Frontal cortex (tissue), 4 donors: ENCODE measurements at places on chromosomes 2 and 18. TPM values are rescaled to one million over a fixed set of nuclear protein-coding genes. Genes with fewer than 3 reads are reported as not detected.

POMC gene
- 1.2 TPM for total RNA-seq

ERFE gene
- 0.82 TPM for total RNA-seq

MEP1B gene
- total RNA-seq, result 0.41 TPM

COLEC12 gene
- 16.7 TPM for total RNA-seq

COL4A3 gene
- under 0.01 TPM for total RNA-seq

MC4R gene
- 3.3 TPM for total RNA-seq
